Melanocyte of skin (primary cell): ENCODE measurements at places on chromosomes 1 and 21. TPM values are rescaled to one million over a fixed set of nuclear protein-coding genes. Genes with fewer than 3 reads are reported as not detected.

Gene CD48
- total RNA-seq: not detected in 2 replicates

Gene ITLN2
- total RNA-seq: not detected in 2 replicates

Gene NBPF6
- total RNA-seq: 0.34 TPM in 1 of 2 replicates, not detected in the other

Gene CFAP107
- not detected in 2 replicates for total RNA-seq

Gene TDRD5
- total RNA-seq: not detected in 2 replicates

Gene GPR153
- 4.0 and 5.7 TPM in 2 replicates for total RNA-seq

Gene SLC45A3
- 3.2 and 5.7 TPM in 2 replicates for total RNA-seq

Gene LDLRAD1
- total RNA-seq: not detected in 2 replicates
